ENCODE measurements at places on chromosomes 4 and X.

DNA sequence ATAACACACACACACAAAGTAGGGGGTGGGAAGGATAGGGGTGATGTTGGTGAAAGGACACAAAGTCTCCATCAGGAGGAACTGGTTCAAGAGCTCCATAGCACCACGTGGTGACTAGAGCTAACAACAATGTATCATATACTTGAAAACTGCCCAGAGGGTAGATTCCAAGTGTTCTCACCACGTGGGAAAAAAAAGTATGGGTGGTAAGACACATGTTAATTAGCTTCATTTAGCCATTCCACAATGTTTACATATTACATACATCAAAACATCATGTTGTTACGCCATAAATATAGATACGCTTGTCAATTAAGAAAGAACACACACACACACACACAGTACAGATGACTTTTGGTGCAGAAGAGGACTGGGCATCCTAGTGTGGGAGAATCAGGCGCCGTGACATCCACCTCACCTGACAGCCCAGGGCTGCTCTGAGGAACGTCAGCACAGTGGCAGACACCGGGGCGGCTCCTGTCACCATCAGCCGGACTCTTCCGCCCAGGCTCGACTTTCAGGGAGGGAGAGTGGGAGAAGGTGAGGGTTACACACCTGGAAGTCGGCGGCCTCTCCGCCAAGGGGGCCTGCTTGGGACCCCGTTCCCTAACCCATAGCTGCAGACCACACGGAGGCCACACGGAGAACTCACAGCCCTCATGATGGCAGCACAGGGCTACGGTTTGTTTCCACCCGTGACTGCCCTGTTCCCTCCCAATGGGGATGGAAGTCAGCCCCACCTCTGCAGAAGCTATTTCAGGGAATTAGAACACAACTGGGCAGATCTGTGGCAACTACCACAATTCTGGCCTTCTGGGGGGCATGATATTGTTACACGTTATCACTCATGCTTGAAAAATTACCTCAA lies 31.8 kb upstream of the CENPU start:
- DNase-seq, result no peak

- no peak for DNase-seq
These were observed 576.5 kb upstream of the CPXCR1 start for GRCh38 chrX:88170553-88170952.

DNA sequence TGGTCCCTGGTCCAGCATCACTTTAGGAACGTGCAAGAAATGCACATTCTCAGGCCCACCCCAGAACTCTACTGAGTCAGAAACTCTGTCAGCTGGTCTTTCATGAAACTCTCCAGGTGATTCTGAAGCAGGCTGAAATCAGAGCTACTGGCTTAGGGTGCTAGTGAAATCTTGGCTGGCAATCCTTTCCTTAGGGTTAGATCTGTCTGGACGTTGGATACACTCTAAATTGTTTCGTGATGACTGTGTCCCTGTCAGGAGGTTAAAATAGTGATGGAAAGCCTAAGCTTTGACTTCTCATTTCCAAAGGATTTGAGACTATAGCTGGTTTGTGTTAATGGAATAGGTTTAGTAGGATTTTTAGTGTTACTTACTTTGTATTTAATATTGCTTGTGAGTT lies 99.1 kb downstream of the ARHGAP10 start:
- DNase-seq, result no peak

GRCh38 chrX:39158801-39159657 lies 357.8 kb downstream of the MID1IP1 start:
- DNase-seq, result no peak

DNA sequence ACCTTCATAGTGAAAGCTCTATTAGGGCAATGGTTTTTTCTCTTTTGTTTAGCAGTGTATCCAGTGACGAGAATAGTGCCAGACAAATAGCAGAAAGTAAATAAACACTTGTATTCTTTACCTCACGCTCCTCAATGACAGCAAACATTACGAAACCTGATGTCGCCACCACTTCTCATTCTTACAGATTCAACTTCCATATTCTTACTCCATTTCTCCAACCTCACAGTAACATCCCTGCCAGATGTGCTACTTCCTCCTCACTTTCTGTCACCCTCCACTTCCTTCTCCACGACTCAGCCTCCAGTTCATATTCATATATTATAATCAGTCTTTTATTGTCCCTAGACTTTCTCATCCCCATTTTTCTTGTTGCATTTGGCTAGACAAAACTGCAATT lies 1956.2 kb upstream of the AGA start:
- DNase-seq, result no peak

DNA sequence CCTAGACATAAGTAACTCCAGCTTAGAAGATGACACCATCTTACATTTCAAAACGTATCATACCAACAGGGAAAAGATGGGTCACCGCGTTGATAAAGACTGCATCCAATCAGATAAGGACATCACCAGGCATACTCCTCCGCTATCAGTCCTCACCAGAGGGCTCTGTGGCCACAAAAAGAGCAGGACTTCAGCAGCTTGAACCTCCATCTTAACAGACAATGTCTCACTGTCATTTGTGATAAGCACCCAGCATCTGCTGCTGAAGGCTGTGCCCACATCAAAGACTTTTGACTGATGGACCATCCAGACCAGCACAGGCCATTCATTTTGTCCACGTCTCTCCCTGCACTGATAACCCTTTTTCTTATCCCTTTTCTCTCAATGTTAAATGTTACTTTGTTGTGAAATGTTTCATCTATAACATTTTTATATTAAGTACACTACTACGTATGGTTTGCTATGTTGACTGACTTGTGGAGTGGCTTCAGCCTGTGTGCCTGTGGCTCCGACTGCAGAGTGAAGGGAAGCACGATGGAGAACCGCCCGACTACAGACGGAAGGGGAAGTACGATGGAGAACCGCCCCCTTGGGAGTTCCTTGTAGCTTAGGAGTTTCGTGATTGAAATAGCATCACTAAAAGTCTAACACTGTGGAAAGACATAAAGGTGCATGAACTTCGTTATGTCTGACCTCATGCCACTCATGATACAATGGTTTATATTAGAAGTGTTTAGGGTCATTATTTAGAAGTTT lies 595.4 kb upstream of the AGA start:
- no peak for DNase-seq

DNA sequence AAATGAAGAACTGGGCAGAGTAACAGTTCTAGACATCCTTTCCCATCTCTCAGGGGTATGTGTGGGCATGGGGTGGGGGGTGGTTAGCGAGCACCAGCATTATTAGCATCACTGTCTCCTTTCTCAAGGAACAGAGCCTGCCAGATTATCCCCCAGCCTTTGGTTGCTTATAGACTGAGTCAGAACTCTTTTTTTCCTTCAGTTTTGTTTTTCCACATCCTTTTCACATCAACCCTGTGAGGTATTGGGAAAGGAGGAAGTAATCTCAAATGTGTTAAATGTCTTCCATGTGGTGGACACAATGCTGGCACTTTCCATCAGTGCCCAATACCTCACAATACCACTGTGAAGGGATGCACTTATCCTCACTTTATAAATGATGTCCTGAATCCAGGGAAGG lies 3.1 kb upstream of the FGF16 start:
- no peak for DNase-seq
